MG63 (cell line): ENCODE measurements at places on chromosomes 2 and 18. TPM values are rescaled to one million over a fixed set of nuclear protein-coding genes. Genes with fewer than 3 reads are reported as not detected.
A peak's percentile ranks its signal among the peaks of the same experiment; 100 is the strongest.

The CTNNA2 gene
- not detected in 2 replicates for total RNA-seq

The SESTD1 gene
- total RNA-seq = 5.5 and 5.6 TPM in 2 replicates

DNA sequence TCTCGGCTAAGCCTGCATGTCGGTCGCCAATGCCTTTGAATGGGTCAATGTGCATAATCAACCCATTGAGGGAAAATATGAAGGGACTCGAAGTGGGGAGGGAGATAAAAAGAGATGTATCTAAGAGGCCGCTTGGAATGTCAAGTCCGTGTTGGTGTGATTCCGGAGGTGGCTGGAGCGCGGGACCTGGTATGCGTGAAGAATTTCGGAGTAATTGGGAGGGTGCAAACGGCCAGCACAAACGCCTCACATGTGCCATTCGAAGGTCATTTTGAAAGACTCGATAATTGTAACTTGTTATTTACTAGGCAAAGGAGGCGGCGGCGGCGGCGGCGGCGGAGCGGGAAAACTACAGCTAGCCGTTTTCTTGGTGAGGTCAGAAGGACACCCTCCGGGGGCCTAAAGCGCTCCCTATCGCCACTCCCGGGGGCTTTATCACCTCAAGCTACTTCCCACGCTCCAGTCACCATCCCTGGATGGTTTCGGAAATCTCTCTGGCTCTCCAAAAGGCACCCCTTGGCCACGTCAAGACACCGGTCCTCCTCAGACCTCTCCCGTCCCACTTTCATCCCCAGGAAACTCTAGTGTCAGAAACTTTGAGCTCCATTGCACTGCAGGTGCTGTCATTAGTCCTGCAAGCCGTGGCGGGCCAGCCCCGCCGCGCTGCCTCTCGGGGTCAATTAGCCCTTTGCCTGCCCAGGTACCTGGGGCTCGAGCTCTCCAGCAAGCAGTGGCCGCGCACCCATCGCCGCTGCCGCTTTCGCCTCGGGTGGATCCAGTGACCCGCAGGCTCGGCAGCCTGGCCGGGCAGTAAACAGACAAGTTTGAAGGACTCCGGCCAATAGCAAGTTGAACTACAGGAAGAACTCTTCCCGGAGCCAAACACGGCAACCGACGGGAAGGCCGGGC is 1.5 kb downstream of the ERBB4 start:
- DNase-seq = peak; percentile 47

- no peak for DNase-seq
Measured at GRCh38 chr2:68837164-68837860, 33.9 kb downstream of the BMP10 start.

- no peak for DNase-seq
Measured at GRCh38 chr18:44880170-44880569, 199.5 kb downstream of the SETBP1 start.
